Vagina (tissue), 2 donors: ENCODE measurements at places on chromosomes 6 and 20. TPM values are rescaled to one million over a fixed set of nuclear protein-coding genes. Genes with fewer than 3 reads are reported as not detected.

CDH4 gene
- 0.25 TPM for total RNA-seq

GRCh38 chr6:138544501-138544900 lies 45.2 kb upstream of the NHSL1 start:
- no peak for DNase-seq

DNA sequence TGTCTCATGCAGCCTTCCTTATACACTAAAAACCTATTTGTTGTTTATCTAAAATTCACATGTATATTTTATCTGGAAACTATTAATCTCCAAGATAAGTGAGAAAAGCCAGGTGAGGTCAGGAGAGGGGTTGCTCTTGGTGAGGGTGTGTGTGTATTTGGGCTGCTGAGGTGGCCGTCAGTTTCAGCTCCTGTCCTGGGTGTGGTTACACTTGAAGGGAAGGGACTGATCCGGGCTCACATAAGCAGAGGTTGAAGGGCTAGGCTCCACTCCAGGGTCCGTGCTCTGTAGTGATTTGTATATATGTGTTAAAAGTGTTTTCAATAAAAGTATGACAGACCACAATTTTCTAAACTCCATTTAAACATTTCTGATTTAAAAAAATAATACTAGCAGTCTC lies 13.5 kb upstream of the SNAI1 start:
- no peak for DNase-seq

TREM1 gene
- 0.98 TPM for total RNA-seq

GRCh38 chr6:118621799-118622470 lies 29.5 kb downstream of the CEP85L start:
- DNase-seq: no peak

FNDC1 gene
- 0.49 TPM for total RNA-seq

- peak; percentile 55 for DNase-seq
Measured at GRCh38 chr6:166736634-166737033, 109.6 kb upstream of the RPS6KA2 start.

- DNase-seq: no peak
Measured at GRCh38 chr6:451336-451735, 59.8 kb downstream of the IRF4 start.

GRCh38 chr6:111069382-111070104 lies 17.8 kb upstream of the SLC16A10 start:
- DNase-seq: no peak

ADGRG6 gene
- total RNA-seq: 22.6 TPM

GRCh38 chr6:137970368-137970767 lies 103.3 kb downstream of the TNFAIP3 start:
- DNase-seq: no peak

DLL1 gene
- 43.5 TPM for total RNA-seq

MRAP2 gene
- total RNA-seq: 4.2 TPM

MTFR2 gene
- total RNA-seq: 1.2 TPM

- no peak for DNase-seq
Measured at GRCh38 chr20:39105551-39105950, 143.4 kb downstream of the DHX35 start.

RANBP9 gene
- 50.6 TPM for total RNA-seq

GRCh38 chr20:11155156-11155756 lies 481.5 kb upstream of the JAG1 start:
- no peak for DNase-seq
